LHCN-M2 (cell line): ENCODE measurements at places on chromosomes 13 and 19.

- DNase-seq, result no peak
Observed at GRCh38 chr13:73894995-73895571, 239.1 kb downstream of the KLF12 start.

DNA sequence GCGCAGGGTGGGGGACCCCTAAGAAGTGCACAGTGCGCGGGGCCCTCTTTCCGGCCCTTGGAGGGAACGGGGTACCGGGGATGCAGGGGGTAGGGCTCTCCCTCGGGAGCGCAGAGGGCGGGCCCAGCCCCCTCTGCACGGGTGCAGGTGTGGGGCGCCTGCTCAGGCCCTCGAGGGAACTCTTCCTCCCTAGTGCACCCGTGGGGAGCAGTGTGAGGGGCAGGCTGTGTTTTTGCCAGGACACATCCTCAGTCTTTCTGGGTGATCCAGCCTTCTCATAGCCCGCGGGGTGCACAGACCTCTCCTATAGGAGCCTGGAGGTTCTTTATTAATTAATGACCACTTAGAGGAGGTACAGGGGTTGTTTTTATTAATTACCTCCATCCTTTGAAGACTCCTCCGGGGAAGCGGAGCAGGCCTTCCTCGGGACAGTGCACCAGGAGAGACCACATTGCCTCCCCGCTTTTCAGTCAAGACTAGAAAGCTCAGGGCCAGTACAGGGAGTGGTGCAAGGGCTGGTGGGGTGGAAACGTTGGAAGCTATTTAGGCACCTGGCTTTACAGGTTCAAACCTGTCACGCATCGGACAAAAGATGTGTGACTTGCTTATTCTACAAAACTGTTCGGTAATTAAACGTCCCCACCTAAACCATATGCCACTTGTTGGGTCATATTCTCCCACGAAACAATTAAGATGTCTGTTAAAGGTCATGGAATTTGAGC is 598 bp upstream of the GJB6 start:
- no peak for DNase-seq

- peak; percentile 88 for DNase-seq
Observed at GRCh38 chr13:30577401-30577852, 40.3 kb upstream of the USPL1 start.

- no peak for DNase-seq
Observed at GRCh38 chr13:94020426-94020825, 459.1 kb downstream of the DCT start.

DNA sequence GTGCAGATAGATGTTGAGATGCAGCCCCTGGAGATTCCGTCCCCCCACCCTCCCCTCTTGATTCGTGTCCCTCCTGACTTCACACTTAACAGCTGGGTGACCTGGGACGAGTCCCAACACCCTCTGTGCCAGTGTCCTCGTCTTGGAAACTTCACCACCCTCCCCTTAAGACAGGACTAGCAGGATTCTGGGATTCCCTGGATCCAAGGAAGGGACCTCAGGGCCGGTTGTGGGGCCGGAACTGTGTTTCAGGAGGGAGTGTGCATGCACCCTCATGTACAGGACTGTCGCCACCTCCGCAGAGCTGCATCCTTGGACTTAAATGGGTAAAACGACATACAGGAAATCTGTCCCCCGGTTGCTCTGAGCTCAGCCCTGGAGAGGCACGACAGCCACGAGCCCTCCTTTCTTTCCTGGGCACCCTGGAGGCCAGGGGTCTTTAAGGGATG is 990 bp downstream of the MYO9B start:
- peak; percentile 9 for DNase-seq

- DNase-seq, result peak; percentile 4
Observed at GRCh38 chr13:102291587-102292218, 110.1 kb downstream of the FGF14 start.

DNA sequence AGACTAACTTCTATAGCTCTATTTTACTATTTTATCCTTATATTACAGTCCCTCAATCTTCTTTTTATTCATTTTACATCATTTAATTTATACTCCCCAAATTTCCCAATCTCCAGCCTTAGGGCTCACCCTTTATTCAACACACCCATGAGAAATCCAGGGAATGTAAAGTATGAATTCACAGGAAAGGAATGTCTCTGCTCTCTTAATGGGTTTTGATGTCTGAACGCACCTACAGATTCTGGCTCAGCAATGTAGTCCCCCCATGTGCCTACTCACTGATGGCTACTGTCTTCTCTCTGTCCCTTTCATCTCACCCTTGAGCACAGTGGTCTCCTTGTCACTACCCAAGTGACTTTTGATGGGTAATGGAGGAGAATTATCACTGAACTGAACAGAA is 32.8 kb downstream of the TNFSF13B start:
- no peak for DNase-seq

DNA sequence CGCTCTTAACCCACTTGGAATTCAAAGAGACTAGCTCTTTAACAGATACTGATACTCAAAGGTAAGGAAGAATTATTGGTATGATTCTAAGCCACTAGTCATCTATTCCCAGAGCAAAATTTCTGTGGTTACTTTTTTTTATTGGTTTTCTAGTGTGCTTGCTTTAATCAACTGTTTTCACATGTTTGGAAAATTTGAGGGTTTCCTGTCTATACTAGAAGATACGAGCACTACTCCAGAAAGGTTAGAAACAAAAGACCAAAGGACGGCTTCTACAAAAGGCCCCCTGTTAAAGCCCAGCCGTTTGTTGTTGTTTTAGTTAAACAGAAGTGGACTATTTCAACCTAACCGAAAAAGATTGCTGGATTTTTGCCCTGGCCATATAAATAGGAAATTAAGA is 18.5 kb upstream of the LPAR6 start:
- peak; percentile 30 for DNase-seq

- DNase-seq, result peak; percentile 40
Observed at GRCh38 chr19:16470911-16471811, 609 bp downstream of the EPS15L1 start.

- peak; percentile 66 for DNase-seq
Observed at GRCh38 chr13:93398167-93399035, 171.8 kb downstream of the GPC6 start.

DNA sequence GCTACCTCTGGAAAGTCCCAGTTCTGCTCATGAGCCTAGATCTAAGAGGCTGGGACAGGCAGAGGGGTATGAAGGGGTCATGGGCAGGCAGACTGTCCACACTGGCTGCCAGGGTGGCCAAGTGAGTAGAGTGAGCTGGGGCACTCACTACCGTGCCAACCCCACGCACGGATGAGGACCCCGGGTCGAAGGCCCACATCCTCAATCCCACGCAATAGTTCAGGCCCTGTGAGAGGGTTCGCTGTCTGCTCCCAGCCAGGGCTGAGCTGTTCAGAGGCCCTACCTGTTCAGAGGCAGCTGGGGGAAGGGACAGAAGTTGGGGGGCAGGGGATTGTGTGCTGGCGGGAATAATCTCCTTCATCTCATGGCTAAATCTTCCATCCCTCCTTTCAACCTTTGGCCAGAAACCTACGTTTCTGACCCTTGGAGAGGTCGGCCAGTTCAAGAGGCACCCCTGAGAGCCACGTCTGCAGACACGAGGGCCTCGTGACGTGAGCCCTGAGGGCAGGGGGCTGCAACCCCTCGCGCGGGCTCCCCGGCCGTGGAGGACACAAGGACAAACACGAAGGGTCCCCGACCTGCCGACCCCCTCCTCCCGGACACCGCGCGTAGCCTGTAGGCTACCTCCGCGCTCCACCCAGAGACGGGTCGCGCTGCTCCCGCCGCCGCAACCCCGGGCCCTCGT is 1.0 kb upstream of the RPS5 start:
- no peak for DNase-seq
